Hematopoietic multipotent progenitor cell treated with erythropoietin and hydrocortisone succinate and interleukin-3 and kit ligand, for 8 days (in vitro differentiated cells): ENCODE measurements at places on chromosomes 16 and 17.

GRCh38 chr16:84864326-84864955 is 44.7 kb downstream of the CRISPLD2 start:
- no peak for DNase-seq

- no peak for DNase-seq
Observed at GRCh38 chr16:68686905-68687304, 41.8 kb downstream of the CDH3 start.

GRCh38 chr16:88747588-88748301 is 37.3 kb downstream of the PIEZO1 start:
- DNase-seq: peak; percentile 85

DNA sequence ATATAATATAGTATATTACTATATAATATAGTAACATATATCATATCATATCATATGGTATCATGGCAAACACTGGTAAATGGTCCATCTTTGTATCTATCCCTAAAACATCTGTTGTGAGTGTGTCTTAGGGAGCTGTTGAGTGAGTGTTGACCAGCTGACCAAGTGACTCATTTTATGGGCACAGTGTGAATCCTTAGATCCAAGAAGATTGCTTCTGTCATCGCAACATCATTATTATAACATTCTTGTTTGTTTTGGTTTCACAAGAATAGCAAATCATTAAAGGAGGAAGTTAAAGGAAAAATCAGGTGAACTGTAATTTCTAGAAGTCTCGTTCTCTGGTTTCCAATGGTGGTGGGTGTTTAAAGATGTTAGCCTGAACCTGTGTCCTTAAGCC is 11.7 kb upstream of the MAF start:
- no peak for DNase-seq

DNA sequence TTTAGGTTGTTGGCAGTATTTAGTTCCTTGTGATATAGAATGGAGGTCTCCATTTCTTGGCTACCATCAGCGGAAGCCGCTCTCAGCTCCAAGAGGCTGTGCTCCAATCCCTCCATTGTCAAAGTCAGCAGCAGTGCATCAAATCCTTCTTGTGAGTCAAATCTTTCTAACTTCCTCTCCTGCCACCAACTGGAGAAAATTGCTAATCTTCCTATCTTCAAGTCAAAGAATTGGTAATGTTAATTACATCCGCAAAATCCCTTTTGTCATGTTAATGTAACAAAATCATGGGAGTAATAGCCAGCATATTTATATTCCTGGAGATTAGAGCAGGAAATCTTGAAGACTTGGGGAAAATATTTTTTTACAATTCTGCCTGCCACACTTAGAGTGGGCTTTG is 436.4 kb upstream of the DYNLRB2 start:
- no peak for DNase-seq

DNA sequence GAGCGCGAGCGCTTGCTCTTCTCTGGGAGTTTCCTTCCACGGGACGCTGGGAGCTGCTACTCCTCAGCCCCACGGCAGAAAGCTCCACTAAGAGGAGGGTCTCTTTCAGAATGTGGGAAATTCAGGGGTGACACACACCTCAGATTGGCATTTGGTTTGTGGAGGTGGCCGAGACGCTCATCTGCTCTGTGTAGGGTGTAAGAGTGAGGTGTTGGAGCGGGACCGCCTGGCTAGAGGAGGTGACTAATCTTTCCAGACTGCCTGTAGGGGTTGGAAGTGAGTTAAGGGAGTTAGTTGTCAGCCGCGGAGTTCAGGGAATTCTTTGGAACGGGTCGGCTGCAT is 735 bp downstream of the PSMD11 start:
- DNase-seq: peak; percentile 55

GRCh38 chr17:57356719-57357391 is 100.5 kb downstream of the MSI2 start:
- DNase-seq: no peak

- DNase-seq: no peak
Observed at GRCh38 chr16:17759451-17760390, 289.0 kb upstream of the XYLT1 start.

GRCh38 chr16:7644176-7644575 is 311.5 kb downstream of the RBFOX1 start:
- DNase-seq: no peak

- DNase-seq: no peak
Observed at GRCh38 chr16:13829697-13830299, 90.2 kb upstream of the ERCC4 start.

DNA sequence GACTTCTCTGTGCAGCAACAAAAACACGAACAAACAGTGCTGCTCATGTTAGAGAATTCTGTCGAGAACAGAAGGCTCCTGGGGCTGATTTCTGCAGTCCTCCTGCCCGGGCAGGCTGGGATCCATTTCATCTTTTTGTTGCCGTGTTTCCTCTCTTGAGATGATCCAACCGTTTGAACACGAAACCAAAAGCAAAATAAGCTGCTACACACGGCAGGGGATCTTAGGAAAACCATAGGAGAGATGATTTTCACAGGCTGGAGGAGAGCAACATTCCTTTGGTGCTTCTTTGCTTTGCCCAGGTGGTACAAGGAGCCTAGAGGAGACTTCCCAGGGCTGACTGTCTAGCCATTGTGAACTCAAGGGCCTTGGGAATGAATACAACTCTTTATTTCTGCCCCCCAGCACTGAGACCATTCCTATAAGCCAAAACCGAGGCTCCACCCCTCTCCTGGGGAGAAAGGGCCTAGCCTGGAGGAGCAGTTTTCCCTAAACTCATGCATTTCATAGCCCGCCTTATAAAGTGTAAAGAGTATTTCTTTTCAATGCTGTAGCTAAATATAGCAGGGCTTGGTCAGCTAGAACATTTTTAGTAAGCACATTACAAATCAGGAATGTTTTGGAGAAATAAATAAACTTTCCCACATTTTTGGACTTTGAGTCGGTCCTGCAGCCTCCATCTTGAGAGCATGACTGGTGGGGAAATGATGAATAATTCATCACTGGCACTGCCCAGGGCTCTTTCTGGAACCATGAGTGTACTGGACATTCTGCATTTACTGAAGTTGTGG is 7.7 kb downstream of the FOXL1 start:
- no peak for DNase-seq

DNA sequence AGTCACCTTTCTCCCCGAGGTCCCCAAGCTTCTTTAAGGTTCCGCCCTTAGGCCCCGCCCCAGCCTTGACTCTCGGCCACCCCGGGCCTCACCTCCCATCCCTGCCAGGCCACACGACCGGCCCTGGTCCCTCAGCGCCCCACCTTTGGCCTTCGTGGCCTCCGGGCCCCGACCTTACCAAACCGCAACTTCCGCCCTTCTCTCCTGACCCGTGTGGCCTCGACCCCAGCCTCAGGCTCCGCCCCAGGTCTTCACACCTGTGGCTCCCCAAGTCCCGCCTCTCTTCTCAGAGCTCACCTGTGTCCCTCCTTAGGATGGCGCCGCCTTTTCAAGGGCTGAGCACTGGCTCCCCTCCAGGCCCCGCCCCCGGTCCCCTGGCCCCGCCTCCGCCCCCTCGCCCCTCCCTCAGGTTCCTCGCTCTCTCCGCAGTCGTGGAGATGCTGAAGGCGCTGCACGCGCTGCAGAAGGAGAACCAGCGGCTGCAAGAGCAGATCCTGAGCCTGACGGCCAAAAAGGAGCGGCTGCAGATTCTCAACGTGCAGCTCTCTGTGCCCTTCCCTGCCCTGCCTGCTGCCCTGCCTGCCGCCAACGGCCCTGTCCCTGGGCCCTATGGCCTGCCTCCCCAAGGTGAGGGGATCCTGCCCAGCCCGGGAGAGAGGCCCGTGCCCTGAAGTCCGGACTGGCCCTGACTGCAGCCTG is 10.0 kb upstream of the CISD3 start:
- no peak for DNase-seq

GRCh38 chr17:27396045-27396444 is 60.2 kb upstream of the KSR1 start:
- DNase-seq: no peak

DNA sequence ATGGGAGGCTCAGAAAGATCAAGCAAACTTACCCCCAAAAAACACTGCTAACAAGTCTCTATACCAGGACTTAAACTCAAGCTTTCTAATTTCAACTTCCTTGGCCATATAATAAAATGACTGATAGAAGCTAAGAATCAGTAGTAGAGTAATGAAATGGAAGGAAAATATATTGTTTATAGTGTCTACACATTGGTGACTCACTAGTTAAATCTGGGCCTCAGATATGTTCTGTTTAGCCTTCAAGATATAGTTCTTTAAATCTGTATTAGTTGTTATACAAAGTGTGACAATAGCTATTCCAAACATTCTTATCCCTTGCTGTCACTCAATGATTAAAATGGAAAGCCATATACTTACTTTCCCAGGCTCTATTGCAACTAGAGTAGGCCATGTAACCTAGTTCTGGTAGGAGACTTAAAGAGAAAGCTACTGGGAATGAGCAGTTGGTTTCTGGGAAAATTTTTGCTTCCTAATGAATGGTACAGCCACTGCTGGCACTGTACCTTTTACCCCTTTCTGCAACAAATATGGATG is 18.3 kb downstream of the SSH2 start:
- DNase-seq: no peak

DNA sequence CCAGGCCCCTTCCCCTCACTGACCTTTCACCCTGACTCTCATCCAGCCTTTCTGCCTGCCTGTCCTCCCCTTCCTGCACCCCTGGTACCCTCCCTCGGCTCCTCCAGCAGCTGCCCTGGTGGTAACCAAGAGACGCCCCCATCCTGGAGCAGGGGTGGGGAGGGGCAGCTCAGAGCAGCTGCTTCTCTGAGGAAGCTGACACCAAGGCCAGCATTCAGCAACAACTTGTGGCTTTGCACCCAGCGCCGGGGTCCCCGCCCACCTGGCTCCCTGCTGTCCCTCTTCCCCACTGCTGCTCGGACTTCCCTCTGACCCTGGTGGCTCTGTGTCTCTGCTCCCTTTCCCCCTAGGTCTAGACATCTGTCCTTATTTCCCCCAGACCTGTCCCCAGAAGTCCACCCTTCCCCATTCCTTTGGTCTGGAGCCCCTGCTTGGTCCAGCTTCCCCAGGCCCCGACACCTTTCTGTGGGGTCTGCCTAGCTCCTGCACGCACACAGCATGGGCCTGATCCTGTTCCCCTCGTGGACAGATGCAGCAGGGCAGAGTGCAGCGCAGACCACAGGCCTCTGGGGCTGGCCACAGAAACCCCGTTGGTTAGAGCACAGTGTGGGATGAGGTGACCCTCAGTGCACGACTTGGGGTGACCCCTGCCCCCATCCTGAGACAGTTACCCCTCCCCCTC is 1.2 kb upstream of the ATP2A1 start:
- DNase-seq: no peak

- DNase-seq: peak; percentile 86
Observed at GRCh38 chr17:41665566-41666236, 23.0 kb upstream of the EIF1 start.

DNA sequence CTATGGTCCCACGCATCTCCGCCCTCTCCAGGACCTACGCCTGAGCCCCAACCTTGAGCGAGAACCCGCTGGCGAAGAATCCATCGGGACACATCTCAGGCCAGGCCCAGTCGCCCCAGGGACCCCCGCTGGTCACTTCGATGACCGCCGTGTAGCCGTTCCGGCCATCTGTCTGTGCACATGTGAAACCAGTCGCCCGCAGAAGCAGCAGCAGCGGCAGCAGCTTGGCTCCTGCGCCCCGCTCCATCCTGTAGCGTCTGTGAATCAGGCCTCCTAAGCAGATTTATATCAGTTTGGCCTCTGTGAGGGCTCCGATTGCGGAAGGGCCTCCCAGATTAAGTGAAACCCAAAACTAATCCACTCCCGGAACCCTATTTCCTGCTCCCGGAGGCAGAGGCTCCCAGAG is at the start of gene VMO1:
VMO1 (minus strand) TSS at position 259 of the 406 bp plus-strand sequence; CDS start at position 247, 12 bp downstream.
- DNase-seq: no peak

- DNase-seq: no peak
Observed at GRCh38 chr16:13098536-13098935, 197.1 kb downstream of the SHISA9 start.
